ENCODE measurements at places on chromosomes 6 and 20.

GRCh38 chr6:37602801-37603200, 94.9 kb downstream of the MDGA1 start:
- DNase-seq, result no peak

GRCh38 chr6:134103006-134103405, 50.6 kb upstream of the SLC2A12 start:
- no peak for DNase-seq

- no peak for DNase-seq
Observed at GRCh38 chr6:111777357-111777756, 95.9 kb downstream of the FYN start.

DNA sequence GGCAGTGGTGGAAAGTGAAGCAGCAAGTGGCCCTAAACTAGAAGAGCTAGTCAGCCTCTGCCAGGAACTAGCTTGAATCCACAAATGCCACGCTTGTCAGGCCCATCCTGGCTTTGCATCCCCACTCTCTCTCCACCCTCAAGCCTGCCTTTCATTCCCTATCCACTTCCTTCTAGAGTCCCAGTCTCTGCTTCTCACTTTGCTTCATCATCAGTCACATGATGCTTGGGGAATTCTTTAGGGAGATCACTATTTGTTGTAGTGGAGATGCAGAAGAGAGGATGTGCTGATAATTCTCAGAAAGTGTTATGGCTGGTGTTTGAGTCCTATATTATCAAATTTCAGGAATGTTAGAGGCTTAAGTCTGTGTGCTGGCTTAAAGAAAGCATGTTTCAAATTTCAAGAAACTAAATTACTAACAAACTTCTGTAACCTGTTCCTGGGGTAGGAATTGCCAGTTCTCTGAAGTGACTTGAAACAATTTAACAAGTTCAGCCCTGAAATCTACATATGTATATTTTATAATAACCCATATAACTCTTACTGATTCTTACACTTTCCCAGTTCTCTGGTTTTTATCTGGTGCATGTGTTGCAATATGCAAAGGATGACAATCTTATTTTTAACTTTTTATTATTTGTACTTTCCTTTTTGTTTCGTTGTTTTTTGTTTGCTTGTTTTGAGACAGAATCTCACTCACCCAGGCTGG, 7.5 kb downstream of the TRIM39 start:
- no peak for DNase-seq

- peak; percentile 11 for DNase-seq
Observed at GRCh38 chr6:42113936-42114636, 28.3 kb downstream of the C6orf132 start.

DNA sequence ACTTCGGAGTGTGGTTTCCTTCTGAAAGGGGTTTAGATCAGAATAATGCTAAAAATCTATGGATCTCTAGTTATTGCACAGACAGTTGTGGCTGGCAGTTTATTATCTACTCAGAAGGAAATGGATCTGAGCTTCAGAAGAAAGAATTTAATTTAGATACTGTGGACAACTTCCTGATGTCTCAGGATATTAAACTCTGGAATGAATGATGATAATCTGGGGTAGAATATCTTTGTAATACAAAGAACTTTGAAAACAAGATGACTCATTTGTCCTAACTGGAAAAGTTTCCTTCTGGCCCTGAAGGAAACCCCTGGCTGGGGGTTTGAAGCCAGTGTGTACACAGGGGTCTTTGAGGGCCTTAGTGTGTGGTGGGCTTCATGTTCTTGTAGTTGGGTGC, 78.0 kb downstream of the EDN3 start:
- DNase-seq, result no peak

- DNase-seq, result no peak
Observed at GRCh38 chr6:128511506-128511905, 8.9 kb downstream of the PTPRK start.

- no peak for DNase-seq
Observed at GRCh38 chr6:72946774-72947173, 278.5 kb downstream of the KHDC1L start.

All from Right ventricle myocardium superior (tissue), 1 donor.